CD14-positive monocyte (primary cell): ENCODE measurements at places on chromosomes 7 and 10.
A peak's percentile ranks its signal among the peaks of the same experiment; 100 is the strongest.

DNA sequence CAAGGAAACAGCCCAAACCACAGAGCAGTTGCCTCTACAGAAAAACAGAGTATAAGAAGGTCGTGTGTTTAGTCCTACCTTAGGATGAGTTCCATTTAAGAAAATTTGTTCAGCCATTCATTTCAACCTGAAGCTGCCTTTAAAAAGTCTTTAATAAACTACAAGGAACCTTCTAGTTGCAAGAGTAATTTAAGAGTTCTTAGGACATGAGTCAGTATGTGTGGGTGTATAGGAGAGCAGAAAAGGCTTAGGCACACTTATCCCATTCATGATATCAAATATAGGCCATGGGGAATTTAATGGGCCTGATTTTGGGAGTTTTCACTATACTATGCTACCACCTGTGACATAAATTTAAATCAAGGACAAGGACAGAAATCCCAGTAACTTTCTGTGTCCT lies 496.8 kb downstream of the TFEC start:
- no peak for DNase-seq

DNA sequence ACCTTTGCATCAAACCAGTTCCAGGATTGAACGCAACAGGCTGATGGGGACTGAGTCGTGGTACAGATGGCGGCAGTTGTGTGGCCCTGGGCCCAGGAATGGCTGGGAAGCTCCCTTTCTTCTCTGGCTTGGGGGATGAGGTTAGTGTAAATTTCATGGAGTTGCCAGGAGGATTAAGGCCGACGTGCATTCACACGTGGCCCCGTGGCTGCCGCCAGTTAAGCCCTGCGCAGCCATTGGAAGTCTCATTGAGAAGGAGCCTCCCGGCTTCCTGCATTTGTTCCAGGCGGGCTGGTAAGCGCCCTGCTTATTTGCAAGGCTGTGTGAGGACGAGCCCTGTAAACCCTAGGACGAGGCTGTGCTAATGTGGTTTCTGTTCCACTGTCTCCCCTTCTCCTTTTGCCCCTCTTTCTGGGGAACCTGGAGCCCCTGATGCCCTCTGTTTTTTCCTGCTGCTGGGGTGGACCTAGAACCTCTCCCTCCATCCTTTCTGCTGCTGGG lies 174.7 kb upstream of the TNRC18 start:
- DNase-seq = no peak

DNA sequence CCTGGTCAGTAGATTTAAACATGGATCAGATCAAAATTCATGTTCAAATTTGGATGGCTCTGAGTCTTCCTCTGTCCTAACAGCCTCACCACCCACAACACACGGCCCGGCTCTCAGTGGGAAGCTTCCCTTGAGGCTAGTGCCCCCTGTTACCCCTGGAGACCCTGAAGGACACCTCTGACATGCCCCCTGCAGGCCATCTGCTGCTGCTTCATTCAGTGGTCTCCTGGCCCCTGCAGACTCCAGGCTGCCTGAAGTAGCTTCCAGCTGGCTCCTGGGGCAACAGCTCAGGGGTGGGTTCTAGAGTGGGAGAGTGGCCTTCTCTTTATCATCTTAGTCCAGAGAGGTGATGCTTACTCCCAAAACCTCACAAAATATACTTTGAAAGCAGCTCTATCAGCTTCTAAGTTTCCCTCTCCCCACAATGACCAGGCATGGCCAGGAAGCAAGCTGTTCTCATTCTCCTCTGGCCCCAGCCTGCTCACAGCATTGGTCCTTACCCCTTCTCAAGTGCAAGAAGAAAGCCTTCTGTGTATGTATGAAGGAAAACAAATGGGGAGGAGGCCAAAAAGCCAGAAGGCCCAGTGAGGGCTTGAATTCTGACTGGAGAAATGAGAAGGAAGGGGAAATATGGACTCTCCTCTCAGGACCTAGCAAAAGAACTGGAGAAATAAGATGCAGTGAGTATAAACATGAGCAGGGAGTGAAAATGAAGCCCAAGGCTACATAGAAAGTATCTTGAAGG lies 189.6 kb upstream of the INHBA start:
- DNase-seq = no peak

GRCh38 chr7:137923380-137923779 lies 76.6 kb upstream of the DGKI start:
- peak; percentile 30 for DNase-seq

- DNase-seq = no peak
Measured at GRCh38 chr10:31479752-31480151, 160.7 kb downstream of the ZEB1 start.

- DNase-seq = peak; percentile 90
Measured at GRCh38 chr10:124142960-124143359, 49.6 kb upstream of the CHST15 start.

- no peak for DNase-seq
Measured at GRCh38 chr10:8392216-8392615, 337.7 kb downstream of the GATA3 start.

DNA sequence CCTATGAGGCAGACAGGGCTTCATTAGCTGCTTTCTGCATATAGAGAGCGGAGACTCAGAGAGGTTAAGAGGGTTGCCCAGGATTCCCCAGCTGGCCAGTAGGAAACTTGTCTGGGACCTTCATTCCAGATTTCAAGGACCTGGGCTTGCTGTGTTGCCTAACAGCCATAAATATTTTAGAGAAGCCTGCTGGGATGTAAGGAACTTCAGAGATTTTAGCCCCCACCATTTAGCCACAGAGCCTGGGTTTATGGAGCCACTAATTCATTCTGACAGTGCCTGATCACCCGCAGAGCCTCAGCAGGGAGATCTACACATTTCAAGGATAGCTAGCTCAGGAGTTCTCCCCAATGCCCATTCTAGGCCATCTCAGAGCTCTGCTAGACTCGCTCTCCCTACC lies 56.6 kb upstream of the TRUB1 start:
- DNase-seq = no peak

DNA sequence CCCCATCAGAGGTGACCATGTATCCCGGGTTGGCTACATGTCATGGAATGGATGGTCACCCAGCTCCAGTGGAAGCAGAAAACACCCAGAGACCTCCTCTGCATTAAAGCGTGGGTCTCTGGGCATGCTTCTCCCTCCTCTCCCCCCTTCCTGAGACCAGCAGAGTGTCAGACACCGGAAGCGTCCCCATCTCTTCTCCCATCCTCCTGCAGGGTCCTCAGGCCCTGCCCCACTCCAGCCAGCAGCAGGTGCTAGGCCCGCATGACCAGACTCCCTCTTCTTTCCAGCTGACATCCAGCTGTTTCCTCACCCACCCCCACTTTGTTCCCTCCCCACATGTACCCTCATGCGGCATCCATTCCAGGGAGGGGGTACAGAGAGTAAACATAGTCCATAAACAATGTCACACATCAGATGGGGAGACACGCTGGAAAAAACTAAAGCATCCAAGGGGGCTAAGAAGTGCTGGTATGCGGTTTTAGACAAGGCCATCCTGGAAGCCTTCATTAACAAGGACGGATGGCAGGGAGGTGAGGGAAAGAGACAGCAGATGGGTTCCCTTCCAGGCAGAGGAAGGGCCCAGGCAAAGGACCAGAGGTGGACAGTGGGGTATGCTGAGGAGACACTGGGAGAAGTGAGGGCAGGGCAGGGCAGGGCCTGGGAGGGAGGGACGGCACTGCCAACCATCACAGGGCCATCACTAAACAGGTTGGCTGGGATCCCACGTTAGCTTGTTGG lies 12.5 kb upstream of the SLC18A3 start:
- DNase-seq = no peak

DNA sequence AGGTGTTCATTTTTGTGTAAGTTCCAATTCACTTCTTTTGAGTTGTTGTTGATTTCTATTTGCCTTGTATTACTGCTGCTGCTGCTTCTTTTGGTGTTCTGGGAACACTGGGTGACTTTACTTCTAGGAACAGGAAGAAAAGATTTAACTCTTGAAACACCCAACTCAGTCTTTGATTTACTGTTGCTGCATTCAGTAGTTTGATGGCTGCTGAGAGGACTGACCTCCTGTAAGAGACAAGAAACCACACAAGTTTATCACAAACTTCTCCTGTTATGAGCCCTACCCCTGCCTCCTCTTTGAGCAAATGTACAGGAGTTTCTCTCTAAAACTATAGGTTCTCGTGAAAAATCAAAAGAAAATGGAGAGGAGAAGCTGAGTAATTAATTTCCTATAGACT lies 161.7 kb downstream of the CTTNBP2 start:
- DNase-seq = no peak

DNA sequence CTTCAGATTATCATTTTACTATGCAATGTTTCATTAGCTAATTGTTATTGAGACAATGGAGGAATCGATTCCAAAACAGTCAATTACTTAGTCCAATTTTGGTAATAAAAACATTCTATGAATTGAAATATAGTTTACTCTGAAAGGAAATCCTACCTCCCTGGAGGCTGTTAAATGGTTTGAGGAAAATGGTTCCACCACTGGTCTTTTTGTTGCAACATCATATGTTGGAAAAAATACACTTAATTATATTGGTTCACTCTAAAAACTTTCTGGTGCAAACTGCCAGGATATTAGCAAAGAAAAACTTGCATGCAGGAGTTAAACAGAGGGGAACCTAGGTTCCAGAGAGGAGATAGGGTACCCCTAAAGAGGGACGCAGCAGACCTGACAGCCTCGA lies 267.3 kb upstream of the LYZL1 start:
- no peak for DNase-seq
